ENCODE measurements at places on chromosomes 5 and 9.

- no peak for DNase-seq
Measured at GRCh38 chr9:105073147-105073546, 145.2 kb upstream of the ABCA1 start.

DNA sequence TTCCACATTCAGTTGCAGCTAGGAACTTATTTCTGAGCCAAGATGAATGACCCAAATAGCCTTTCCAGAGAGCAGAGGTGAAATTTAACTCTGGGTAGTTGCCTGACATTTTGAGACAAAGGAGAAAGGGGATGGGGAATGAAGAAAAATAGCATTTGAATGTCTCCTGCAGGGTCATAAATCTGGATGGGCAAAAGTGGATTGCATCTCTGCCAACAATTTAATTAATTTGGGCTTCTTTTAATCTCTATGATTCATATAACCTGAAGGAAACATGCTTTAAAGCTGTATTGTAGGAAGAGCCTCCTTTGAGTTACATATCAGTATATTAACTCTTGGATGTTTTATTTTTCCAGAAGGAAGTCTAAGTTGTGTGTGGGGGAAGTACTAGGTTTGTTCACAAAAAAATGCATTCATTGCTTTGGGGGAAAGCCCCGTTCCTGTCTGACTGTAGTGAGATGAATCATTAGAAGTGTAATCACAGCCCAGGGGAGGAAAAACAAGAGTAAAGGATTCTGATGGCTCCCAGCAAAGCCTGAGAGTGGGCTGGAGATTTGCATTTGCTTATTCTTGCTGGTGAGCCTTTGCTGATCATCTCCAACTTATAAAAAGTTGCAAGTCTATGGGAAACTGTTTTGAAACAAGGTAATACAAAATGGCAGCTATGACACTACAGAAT is 133.0 kb upstream of the IQGAP2 start:
- DNase-seq, result peak; percentile 48

DNA sequence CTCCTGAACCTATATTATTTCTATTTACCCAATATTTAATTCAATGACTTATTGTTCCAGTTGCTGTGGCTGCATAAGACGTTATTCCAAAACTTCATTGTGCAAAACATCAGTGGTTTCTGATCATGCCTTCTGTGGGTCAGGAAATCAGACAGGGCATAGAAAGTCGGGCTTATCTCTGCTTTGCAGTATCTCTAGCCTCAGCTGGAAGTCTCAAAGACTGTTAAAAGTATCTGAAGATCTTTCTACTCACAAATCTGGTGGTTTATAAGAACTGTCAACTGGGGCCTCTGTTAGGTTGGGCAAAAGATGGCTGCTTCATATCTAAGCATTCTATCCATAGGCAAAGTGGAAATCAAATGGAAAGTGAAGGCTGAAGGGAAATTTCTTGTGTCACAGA is 687.7 kb upstream of the ARRDC3 start:
- no peak for DNase-seq

- no peak for DNase-seq
Measured at GRCh38 chr9:68883224-68883623, 130.7 kb downstream of the PRKACG start.

DNA sequence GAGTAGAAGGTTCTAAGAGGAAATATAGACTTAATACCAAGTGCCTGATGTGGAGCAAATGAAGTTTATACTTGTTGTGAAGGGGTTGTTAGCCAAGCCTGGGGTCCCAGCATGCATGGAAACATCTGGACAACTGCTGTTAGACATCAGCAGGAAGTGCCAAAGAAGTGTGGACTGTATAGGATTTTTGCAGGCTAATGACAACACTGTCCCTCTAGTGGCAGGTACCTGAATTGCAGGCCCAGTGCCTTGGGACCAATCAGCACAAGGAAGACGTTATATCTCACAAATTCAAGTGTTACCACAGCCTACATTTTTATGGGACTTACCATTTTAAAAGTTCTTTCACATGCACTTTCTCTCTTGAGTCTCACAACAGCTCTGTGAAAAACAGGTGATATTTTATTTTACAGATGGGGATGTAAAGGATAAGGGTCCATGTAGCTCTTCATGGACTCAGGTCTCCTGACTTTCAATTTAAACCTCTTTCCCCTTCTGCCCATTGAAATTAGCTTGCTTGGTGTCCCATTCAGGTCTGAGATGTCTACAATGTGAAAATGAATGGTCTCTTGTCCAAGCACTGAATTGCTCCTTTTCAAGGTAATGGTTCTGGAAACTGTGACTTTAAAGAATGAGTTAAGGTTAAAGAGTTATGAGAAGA is 89.0 kb upstream of the MAP1B start:
- DNase-seq, result peak; percentile 53

GRCh38 chr9:132488626-132489025 is 78.6 kb downstream of the CFAP77 start:
- no peak for DNase-seq

DNA sequence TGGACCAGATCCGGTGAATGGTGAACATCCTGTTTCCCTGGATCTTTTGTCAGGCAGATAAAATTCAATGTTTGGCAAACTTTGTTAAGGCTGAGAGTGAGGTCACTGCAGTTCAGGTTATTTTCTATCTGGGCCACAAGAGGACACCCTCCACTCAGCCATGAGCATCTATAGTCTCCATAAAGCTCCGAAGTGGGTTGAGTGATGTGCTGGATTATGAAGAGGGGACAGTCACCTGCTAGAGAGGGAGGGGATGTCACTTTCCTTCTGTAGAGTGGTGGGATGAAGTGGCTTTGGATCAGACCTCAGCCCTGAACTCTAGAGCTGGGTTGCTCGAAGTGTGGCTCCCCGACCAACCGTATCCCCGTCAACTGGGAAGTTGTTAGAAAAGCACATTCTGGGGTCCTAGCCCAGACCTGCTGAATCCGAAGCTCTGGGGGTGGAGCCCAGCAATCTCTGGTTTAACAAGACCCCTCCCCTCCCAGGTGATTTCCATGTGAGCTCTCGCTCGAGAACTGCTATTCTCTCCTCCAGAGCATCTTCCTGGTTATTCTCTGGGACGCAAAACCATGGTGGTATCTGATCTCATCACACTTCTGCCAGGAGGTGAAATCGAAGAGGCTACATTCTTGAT is 31.8 kb upstream of the FGF1 start:
- DNase-seq, result no peak
